ENCODE measurements at places on chromosomes 11 and 22.
A peak's percentile ranks its signal among the peaks of the same experiment; 100 is the strongest.

GRCh38 chr11:102926517-102926916, 29.0 kb downstream of the MMP13 start:
- no peak for DNase-seq

- DNase-seq: no peak
Observed at GRCh38 chr22:31947296-31947695, 3.0 kb downstream of the YWHAH start.

GRCh38 chr22:19876941-19877625, 22.4 kb upstream of the GNB1L start:
- no peak for DNase-seq

GRCh38 chr11:27909386-27909785, 198.6 kb downstream of the KIF18A start:
- DNase-seq: no peak

- DNase-seq: no peak
Observed at GRCh38 chr11:121543836-121544380, 91.1 kb upstream of the SORL1-AS1 start.

DNA sequence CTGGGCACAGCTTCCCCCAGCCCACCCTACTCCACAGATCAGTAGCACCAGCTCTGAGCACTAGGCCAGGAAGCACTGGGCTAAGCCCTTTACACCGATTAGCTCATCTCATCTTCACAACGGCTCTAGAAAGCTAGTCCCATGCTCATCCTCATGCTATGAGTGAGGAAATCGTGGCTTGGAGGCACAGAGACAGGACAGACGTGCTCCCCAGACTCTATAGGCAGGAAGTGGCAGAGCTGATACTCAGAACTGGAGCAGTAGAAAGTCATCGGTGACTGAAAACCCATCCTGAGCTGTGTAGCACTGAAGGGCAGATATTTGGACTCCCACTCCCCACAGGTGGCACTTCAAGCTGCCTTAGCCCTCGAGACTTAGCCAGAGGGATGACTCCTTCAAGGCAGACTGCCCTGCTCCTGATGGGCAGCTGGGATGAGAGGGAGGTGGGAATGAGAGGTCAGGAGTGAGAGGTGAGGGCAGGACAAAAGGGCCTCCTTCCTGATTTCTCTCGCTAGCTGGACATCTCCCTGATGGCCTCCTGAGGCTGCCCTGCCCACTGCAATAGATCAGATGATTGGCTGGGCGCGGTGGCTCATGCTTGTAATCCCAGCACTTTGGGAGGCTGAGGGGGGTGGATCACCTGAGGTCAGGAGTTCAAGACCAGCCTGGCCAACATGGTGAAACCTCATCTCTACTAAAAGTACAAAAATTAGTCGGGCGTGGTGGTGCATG, 9.7 kb downstream of the CD5 start:
- peak; percentile 87 for DNase-seq

GRCh38 chr11:8593935-8594909, at the start of gene STK33:
STK33 (minus strand) TSS chr11:8594228; CDS start chr11:8474905, 119,323 bp downstream.
- DNase-seq: peak; percentile 57

DNA sequence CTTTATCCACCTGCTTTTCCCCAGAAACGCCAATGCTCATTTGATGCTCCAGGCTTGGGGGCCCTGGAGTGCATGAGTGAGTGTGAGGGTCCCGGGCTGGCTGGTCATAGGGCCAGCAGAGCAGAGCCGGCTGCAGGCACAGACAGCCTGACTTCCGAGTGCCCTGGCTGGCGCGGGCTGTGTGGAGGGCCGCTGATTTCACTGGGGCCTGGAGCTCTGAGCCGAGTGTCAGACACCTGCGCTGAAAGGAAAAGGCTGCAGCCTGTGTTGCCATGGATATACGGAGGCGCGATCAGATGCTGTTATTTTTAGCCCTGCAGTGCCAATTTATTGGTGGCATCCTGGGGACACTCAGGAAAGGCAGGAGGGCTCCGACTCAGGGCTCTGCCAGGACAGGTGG, 87.6 kb downstream of the ST3GAL4 start:
- no peak for DNase-seq

GRCh38 chr22:35882211-35883030, 146.2 kb downstream of the RBFOX2 start:
- DNase-seq: no peak

- DNase-seq: no peak
Observed at GRCh38 chr11:72452495-72452894, 18.2 kb upstream of the CLPB start.

GRCh38 chr11:114247070-114247789, 49.0 kb upstream of the NNMT start:
- DNase-seq: no peak

DNA sequence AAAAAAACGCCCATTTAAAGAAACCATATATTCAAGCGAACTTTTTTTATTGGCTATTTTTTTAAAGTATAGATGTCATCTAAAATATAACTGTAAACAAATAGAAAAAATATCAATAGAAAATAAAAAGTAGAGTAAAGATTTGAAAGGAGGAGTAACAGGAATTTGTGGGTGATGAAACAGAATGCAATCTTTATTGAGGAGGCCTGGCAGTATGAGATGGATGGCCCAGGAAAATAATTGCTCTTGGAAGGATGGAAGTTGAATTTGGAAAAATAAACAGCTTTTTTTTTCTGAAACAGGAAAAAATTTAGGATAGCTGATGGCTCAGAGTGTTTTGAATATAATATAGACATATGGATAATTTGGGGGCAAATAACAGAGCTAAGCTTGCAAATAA, 219.0 kb downstream of the CASP12 start:
- DNase-seq: no peak

DNA sequence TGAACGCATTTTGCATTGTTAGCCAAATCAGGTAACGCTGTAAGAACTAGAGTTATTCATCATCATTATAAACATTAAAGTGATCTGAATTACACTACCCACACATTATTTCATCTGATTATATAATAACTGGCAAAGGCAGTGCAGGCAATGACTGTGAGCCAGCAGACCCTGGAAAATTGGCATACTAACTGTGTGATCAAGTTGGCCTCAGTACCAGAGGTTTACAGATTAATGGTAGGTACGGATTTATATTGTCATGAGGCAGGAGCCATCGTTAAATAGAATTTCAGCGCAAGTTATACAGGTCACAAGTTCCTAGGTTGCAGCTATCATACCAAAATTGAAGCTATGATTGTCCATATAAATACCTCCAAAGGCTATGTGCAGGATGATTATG, 225.4 kb downstream of the CNTN5 start:
- no peak for DNase-seq

DNA sequence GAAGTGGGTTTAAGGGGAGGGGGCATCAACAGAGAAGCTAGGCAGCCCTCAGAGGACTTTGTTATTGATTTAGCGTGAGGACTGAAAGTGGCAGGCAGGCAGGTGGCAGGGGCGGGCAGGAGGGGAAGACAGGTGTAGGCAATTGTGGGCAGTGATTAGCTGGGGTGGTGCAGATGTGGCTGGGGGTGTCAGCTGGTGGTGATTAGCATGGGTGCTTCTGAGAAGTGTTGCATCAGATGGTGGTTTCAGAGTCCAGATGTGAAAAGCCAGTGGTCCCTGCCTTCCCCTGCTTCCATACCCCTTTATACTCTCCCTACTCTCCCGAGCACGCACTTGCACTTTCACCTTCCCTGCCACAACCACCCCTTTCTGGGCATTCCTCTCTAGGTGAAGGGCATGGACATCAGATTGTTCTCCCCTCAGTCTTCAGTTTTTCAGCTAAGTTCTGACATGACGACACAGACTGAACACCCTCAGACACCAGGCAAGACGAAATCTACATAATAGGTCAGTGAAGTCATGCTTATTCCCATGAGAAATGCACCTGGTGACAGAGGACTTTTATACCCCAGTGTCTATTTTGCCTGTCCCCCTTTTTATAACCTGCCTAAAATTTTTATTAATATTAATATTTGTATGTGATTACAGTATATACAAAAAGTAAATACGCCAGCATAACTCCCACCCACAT, 435.7 kb upstream of the CADM1 start:
- no peak for DNase-seq

- no peak for DNase-seq
Observed at GRCh38 chr11:128961645-128962044, 19.0 kb upstream of the TP53AIP1 start.

DNA sequence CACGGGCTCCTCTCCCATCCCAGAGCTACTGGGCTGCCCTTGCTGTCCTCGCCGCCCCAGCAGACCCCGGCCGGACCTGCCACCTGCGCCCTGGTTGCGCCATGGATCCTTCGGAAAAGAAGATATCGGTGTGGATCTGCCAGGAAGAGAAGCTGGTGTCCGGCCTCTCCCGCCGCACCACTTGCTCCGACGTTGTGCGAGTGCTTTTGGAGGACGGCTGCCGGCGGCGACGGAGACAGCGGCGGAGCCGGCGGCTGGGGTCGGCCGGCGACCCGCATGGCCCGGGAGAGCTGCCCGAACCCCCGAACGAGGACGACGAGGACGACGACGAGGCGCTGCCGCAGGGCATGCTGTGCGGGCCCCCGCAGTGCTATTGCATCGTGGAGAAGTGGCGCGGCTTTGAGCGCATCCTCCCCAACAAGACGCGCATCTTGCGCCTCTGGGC, 382 bp downstream of the RASSF10 start:
- no peak for DNase-seq

DNA sequence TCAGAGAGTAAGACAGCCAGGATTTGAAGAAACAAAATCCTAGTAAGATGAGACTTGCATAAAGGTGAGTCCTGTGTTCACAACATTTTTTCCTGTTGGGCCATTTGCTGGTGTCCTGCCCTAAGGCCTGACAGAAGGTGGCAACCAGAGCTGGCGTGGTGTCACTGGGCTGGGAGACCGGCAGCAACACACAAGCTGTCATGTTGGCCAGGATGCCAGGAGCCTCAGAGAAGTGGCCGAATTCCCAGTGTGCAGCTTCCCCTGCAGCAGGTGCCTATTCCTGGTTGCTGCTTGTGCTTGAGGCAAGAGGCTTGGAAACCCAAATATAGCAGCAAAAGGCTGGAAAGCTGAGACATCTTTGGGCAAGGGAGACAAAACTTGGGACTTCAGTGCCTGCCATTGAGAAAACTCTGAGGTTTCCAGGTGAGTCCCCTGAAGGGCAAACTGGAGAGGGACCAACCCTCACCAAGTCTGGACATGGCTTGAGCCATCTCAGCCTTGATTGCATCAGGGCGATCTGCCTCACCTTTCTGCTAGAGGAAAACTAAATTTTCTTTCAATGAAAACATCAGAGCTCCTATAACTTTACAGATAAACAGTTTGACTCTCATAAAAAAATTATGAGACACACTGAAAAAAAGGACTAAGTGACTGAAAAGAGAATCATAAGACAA, 25.9 kb downstream of the ALG12 start:
- no peak for DNase-seq

- DNase-seq: no peak
Observed at GRCh38 chr11:45041596-45041995, 90.9 kb upstream of the TP53I11 start.

Measured in stimulated activated CD4-positive, alpha-beta T cell treated with anti-CD3 and anti-CD28 coated beads, Interleukin-1b, Interleukin-23, amount 100 ng/mL, for 48 hours (primary cell).